ENCODE measurements at places on chromosomes 11 and 22.

DNA sequence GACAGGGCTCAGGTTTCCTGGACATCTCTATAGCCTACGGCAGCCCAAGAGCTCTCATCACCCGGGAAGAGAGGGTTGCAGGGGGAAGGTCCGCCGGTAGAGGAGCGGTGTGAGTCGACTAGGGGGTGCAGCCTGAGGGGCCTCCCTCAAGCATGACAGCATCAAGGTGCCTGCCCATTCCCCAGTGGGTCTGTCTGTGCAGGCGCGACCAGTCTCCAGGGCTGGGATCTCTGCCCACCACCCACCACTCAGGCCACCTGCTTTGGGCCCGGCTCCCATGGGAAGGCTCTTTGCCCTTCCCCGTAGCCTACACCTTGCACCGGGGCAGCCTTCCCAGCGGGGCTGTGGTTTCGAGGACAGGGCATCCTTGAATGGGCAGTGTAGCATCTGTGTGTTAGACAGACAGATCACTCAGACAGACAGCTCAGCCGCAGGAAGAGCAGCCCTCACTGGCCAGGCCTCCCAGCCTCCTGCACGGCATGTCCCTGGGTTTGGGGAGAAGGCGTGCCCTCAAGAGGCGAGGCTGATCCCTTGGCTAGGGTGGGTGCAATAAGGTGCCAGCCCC, 29.2 kb downstream of the CERK start:
- no peak for DNase-seq

GRCh38 chr11:15829312-15829711, 527.0 kb downstream of the SOX6 start:
- no peak for DNase-seq

GRCh38 chr11:121422675-121423074, 29.4 kb upstream of the SORL1 start:
- no peak for DNase-seq

DNA sequence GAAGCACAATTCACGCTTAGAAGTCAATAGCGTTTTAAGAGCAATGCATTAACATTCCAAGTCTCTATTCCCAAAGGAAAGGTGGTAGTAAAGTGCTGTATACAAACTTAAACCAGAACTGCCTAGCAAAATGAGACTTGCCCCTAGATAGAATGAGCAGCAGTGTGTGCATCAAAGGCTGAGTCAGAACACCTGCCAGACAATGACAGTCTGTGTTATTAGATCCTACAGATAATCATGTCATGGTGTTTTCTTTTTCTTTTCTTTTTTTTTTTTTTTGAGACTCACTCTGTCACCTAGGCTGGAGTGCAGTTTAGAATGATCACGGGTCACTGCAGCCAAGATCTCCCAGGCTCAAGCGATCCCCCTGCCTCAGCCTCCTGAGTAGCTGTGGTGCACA, 1.6 kb downstream of the RTCB start:
- no peak for DNase-seq

GRCh38 chr11:45285250-45285828, 802 bp downstream of the SYT13 start:
- no peak for DNase-seq

GRCh38 chr11:130832566-130833425, 83.5 kb downstream of the SNX19 start:
- DNase-seq = no peak

- no peak for DNase-seq
Measured at GRCh38 chr22:41286639-41287091, 678 bp upstream of the RANGAP1 start.

- DNase-seq = no peak
Measured at GRCh38 chr11:122563761-122564160, 91.8 kb upstream of the UBASH3B start.

DNA sequence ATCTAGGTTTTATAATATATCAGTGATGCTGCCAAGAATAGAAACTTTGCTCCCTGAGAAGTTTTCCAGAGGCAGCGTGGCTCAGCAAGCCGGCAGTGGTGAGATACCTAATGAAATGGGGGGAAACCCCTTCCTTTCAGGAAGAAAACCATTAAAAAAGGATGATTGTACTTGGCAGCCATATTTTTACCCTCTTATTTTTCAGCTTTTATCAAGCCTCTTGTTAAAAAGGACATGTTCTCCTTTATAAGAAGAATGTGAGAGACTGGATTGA, 9.0 kb upstream of the ME3 start:
- no peak for DNase-seq

- no peak for DNase-seq
Measured at GRCh38 chr11:6925636-6926207, 504 bp upstream of the ZNF215 start.

DNA sequence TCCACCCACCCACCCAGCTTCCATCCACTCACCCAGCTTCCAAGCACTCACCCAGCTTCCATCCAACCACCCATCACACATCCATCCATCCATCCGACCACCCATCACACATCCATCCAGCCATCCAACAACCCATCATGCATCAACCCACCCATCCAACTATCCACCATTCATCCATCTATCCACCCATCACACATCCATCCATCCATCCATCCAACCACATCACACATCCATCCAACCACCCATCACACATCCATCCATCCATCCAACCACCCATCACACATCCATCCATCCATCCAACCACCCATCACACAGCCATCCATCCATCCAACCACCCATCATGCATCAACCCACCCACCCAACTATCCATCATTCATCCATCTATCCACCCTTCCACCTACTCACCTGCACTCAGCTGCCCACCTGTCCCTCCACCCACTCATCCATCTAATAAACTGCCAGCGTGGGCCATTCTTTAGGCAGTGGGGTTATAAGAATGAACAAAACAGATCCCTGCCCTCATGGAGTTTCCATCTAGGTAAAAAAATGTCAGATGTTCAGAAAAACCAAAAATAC, 88.2 kb downstream of the CELSR1 start:
- no peak for DNase-seq

- no peak for DNase-seq
Measured at GRCh38 chr22:35051013-35051535, 14.9 kb upstream of the ISX start.

DNA sequence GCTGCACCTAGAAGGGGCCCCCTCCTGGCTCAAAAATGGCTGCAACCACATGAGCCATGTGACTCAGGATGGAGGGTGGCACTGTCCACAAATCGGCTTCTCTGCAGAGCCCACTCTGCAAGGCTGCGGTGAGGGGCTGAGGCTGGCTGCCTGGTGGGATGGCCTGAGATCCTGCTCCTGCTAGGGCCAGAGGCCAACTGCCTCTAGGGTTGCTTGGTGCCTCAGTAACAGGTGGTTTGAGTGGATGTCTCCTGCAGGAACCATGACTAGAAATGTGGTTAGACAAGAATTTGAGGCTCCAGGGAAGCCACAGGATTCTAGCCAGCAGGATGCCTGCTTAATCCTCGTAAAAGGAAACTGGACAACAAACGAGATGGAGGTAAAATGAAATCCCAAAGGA, 17.1 kb downstream of the PATZ1 start:
- no peak for DNase-seq

- DNase-seq = no peak
Measured at GRCh38 chr22:49827271-49827852, 311 bp downstream of the BRD1 start.

- no peak for DNase-seq
Measured at GRCh38 chr11:117441146-117441975, 113.7 kb downstream of the CEP164 start.

GRCh38 chr11:6025056-6025455, 5.5 kb downstream of the OR56A1 start:
- DNase-seq = no peak

DNA sequence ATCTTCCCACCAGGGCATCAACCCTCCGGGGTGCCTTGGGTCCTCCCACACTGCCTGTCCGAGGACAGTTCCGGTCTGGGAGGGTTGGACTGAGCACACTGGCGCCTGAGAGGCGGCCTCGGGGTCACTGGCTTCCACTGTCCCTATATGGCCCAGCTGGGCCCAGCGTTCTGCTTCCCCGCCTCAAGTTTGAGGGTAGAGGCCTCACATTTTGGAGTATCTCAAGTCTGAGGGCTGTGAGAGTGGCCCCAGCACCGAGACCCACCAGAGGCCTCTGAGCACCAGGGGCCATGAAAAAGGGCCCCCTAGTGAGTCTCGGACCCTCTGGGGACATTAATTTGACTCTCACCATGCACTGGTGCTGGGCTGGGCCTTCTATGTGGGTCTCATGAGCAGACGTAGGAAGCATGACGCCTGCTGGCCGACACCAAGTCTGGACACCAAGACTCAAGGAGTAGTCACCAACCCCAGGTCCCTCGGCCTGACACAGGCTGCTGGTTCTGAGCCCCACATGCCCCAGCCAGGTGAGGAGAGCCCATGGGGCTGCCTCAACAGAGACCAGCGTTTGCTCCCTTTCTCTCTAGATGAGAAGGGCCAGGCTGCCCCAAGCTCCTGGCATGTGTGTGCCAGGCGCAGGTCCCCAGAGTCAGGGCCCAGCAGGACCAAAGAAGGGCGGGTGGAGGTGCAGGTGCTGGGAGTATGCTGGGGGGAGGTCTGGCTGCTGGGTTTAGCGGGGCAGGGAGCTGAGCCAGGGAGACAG, 27.5 kb downstream of the ARVCF start:
- DNase-seq = no peak

DNA sequence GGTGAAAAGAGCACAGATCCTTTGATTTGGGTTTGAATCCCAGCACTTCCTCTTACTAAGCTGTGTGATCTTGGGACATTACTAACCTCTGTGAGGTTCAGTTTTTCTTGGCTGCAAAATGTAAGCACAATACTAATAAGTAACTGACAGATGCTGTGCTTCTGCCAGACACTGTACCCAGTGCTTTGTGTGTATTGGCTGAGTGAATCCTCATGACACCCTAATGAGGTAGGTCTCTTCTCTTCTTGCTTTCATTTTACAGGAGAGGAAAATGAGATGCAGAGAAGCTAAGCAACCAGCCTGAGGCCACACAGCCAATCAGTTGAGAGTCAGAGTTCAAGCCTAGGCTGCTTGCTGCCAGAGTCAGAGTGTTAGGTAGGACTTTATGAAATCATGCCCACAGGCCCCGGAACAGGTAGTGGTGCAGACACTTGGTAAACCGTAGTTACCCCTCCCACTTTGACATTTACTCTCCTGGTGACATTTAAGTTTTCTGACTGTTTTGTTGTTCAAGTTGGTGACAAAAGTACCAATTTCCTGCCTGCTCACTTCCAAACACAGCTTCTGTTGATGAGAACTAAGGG, 21.2 kb downstream of the PTPRJ start:
- DNase-seq = no peak

DNA sequence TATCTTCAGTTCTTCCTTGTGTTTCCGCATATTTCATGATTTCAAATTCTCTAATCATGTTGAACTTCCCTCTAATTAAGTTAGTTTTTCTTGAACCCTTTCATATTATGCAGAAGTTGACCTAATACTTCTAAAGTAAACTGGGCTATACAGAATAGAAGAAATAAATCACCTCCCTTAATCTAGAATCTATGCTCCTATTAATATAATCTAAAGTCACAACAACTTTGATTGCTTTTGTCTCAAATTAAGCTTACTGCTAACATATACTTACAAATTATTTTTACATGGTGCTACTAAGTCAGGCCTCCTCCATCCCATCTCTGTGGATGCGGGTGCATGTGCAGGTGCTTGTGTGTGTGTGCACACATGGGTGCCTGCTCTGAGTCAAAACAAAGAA, 27.3 kb upstream of the CSNK2A3 start:
- DNase-seq = no peak

GRCh38 chr11:117410861-117411710, 83.4 kb downstream of the CEP164 start:
- no peak for DNase-seq

DNA sequence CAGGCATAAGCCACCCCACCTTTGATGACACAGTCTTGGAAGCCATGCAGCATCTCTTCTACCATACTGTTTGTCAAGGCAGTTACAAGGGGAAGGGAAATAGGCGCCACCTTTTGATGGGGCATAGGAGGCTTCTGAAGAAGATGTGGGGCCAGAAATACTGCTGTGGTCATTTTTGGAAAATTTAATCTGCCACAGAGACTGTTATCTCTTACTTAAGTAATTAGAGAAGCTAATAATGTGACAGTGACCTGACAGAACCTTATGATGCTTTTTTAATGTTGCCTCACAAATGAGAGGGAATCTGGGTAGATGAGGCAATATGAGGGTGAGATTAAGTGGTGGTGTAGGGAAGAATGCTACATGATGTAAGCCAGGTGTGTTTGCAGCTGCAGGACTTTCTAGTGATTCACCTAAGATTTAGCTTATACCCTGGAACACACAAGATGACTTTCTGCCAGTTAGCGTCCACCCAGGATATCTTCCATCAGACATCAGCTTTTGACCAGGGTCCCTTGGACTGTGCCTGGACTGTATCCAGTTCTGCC, 34.3 kb upstream of the ADORA2A start:
- no peak for DNase-seq

DNA sequence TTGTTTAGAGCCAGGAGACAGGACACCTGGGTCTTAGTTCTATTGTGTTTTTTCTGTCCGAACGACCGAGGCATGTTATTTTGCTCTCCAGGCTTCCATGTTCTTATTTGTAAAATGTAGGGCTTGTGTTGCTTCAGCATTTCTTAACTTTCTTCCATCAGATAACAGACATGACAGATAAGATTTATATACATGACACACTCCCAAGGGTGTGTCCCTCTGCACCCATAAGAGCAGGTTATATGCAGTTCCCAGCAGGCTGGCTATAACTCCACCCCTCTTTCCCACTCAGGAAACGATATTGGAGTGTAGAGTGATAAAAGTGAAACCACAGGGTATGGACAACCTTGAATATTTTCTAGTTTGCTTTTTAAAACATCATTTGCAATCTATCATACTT, 65.8 kb downstream of the APIP start:
- DNase-seq = no peak

DNA sequence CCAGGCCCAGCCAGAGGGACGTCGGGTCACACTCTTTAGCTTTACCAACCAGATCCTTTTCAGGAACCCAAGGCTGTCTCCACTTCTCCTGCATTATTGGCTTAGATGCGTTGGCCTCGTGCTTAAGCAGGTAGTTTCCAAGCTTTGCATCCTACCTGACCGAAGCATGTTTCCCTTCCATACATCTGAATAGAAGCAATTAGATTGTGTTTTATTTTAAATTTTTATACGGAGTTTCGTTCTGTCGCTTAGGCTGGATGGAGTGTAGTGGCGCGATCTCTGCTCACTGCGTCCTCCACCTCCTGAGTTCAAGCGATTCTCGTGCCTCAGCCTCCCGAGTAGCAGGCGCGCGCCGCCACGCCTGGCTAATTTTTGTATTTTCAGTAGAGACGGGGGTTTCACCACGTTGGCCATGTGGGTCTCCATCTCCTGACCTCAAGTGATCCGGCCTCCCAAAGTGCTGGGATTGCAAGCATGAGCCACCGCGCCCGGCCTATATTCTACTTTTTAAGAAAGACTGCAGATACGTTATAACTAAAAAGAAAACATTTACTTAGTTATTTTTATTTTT, 677 bp downstream of the DYNC2H1 start:
- no peak for DNase-seq

- no peak for DNase-seq
Measured at GRCh38 chr11:27187848-27188621, 147.4 kb downstream of the BBOX1 start.

- no peak for DNase-seq
Measured at GRCh38 chr11:60433401-60433800, 4.0 kb downstream of the MS4A5 start.

All from epithelial cell of prostate (primary cell).